GM12878 (cell line): ENCODE measurements at places on chromosomes 12 and 14.

DNA sequence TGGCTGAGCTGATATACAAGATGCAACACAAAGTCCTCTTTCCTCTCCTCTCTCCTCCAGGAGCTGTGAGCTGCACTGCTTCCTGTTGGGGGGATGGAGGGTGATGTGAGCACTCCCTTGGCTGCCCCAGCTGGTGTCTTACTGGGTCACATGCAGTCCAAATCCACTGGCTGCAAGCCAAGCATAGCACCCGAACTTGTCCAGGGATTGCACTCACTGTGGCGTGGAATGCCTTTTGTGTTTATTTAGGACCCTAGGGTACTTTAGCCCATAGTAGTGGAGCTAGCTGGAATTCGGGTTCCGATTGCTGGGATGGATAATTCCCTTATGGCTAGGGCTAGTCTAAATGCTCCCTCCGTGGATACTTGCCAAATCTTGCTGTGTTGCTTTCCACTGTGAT, 424.9 kb upstream of the SYT1 start:
- DNase-seq, result no peak

GRCh38 chr12:6699259-6699988, 1.2 kb downstream of the PIANP start:
- no peak for DNase-seq

GRCh38 chr14:26841920-26842741, 244.3 kb upstream of the NOVA1 start:
- no peak for DNase-seq

DNA sequence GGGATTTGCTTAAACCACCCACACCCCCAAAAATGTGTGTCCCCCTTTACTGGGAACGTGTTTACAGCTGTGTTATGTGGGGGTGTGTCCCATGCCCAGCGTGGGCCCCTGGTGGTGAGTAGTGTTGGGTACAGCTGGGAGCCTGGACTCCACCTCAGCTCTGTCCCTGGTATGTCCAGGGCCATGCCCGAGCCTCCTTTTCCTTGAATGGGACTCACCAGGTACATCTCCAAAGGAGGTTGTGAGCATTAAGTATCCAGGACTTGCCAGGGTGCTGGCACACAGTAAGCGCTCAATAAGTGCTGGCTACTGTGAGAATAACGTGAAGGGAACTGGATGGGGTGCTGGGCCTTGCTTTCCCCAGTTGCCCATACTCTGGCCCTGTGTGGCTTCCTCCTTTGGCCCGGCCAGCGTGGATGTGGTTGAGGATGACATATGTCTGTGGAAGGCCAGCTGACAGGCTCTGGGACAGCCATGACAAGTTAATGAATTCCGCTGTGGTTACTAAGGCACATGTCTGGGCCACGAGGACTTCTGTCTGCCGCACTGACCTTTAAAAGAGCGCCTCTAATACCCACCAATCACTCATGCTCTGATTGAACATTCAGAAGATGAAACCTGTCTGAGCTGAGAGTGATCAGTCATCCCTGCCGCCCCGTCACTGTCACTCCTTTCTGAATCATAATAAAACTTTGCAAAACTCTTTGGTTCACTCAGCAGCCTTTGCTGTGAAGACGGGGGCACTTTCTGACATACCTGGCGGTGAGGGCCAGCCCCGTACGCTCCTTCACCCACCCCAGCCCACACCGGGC, 74.7 kb downstream of the DIO3 start:
- peak; percentile 3 for DNase-seq

DNA sequence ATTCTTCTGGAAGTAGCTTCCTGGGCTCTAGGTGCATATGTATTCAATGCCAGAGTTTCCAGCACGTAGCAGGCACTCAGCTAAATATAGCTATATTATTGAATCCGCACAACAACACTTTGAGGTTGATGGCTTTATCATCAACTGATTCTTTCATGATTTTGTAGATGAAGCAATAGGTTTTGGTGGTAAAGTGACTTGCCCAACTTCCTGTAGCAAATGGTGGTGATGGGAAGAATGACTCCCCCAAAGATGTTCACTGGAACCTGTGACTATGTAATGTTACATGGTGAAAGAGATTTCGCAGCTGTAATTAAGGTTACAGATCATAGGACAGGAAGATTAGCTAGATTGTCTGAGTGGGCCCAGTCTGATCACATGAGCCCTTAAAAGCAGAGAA, 3.2 kb downstream of the TDRD9 start:
- no peak for DNase-seq
